Kasumi-1 (cell line): ENCODE measurements at places on chromosomes 7 and 10.

DNA sequence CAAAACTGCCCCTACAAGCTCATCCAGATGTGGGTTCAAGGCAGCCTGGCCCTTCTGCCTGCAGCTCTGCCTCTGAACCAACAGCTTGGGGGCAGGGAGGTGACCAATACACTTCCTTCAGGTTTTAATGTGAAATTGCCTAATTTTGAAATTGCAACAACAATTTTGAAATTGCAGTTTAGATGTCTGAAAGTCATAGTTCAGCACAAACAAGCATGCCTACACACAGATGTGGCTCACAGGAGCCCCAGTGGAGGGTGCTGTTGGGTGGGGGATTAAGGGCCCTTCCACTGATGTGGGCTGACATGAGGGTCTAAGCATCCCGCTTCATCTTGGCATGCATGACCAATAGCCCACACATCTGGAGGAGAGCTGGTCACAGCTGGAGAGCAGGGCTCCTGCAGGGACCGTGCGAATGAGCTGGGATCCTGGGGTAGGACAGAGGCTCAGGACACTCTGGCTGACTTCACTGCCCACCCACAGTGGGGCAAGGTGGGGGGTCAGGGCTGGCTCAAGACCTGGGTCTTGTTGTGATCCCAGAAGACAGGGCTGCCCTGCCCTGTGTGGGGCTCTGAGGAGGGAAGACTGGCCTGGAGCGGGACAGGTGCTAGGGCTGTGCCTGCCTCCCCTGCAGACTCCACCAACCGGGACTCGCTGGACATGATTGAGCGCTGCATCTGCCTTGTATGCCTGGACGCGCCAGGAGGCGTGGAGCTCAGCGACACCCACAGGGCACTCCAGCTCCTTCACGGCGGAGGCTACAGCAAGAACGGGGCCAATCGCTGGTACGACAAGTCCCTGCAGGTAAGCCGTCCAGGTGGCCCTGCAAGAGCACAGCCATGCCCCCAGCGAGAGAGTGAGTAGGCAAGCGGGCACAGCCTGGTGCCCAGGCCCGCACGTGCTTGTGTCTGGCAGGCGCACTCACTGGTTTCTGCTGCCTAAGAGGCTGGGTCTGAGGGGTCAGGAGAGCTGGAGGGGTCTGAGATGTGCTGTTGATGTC, 32.3 kb downstream of the CHAT start:
- DNase-seq, result no peak

GRCh38 chr7:29194594-29195427, at the start of gene CHN2:
Gene CHN2, plus strand, starts transcription at chr7:29194775.
- no peak for DNase-seq

DNA sequence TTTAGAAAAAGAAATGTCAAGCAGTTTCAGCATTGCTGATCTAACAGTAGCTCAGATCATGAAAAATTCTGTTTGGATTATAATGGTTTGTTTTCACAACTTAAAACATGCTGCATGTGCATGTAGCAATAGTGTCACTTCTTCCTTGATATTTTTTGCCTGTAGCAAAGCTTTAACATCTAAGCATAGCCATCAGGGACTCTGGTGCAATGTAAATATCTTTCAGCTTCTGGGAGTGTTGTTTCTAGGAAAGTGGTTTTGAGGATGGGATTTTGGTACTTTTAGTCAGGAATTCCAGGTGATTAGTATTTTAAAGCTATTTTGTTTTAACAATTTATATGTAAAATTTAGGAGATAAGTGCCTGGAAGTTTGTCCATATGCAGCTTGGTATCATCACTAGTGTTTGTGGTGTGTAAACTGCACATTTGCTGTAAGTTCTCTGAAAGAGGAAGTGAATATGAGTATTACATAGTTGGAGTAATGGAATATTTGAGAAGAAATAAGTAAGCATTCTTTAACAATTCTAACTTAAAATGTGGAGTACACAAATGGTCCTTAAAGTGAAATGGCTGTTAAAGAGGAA, 1.9 kb downstream of the RSBN1L start:
- DNase-seq, result peak; percentile 46

DNA sequence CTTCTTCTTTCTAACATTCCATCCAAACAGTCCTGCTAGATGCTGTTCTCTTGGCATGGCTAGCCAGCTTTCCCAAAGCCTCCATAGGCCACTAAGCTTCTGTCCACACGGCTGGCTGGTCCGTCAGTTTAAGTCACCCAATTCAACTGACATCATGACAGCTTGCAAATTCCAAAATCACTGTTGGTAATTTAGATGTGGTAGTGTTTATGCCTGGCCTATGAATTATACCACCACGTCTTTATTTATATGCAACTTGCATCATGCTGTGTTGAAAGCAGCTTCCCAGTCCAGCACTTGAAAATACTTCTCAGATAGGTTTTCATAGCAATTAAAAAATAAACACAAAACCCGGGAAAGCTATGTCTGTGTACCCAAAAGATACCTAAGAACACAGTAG, 2.2 kb upstream of the VIM start:
- DNase-seq, result no peak

DNA sequence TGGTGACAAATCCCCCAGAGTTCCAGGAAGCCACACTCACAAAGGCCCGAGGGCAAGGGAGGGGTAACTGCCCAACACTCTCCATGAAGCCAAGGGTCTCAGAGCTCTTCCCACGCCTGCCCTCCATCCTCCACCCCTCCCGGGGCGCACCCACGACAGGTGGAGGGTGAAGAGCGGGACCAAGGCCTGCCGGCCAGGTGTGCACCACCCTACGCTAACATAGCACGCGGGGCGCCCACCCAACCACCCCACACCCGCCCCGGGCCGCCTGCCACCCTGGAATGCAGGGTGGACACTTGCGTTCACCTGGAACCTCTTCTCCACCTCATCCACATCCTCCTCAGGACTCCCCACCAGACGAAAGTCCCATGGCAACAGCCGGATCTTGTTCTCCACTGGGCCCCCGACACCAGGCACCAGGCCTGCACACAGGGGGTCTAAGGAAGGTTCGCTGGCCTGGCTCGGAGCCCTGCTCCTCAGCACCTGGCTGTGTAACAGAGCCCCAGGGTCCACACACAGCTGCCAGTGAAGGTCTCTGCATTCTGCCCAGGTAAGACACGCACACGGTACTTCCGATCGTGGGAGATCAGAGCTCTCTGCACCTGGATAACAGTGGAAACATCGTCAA, 32.7 kb downstream of the MAD1L1 start:
- no peak for DNase-seq

GRCh38 chr10:91163269-91163868, 57.1 kb upstream of the PCGF5 start:
- DNase-seq, result peak; percentile 48
